ENCODE measurements at places on chromosomes 13 and 19.

GRCh38 chr19:48638831-48639381 is 1.7 kb upstream of the DBP start:
- no peak for DNase-seq

DNA sequence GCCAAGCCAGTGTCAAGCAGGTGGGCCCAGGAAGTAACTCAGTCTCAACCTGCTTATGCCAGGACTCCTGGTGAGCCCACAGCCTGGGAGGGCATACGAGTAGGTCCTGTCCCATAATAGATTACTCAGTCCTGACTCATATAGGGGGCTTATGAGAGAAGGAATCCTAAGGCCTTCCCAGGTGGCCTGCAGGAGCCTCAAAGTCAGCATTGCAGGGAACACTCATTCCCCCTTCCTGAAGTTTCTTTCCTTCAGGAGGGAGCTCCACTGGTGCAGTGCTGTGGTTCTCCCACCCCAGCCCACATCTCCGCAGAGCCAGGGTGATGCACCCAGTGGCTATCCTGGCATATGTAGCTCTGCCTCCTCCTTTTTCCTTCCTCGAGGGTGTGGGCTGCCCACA is 137.3 kb downstream of the ZIC5 start:
- no peak for DNase-seq

DNA sequence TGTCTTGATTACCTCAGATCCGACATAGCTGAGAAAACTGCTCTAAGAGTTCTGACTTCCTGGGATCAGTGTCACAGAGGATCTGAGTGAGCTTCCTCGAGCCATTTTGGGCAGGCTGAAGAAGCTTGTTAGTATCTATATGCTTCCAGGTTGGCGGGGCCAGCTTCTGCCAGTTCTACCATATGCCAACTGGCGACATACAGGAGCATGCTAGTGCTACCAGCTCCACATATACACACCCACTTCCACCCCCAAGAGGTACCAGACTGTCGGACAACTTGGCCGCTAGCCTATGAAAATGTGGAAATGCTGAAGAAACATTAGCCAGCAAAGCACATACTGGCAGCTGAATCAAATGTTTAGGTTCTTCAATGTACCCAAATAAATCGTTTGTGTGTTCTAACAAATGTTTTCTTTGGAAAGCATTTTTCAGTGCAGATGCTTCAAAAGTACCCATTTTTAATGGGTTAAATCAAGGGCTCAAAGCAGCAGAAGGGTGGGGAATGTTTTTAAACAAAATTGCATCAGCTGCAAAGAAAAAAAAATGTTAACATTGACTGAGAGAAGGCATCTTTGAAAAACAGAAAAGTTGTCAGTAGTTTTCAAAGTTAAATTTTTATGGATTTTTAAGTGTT is 163.7 kb downstream of the KLF12 start:
- no peak for DNase-seq

- DNase-seq = peak; percentile 35
Observed at GRCh38 chr19:15323496-15324235, 8.7 kb downstream of the BRD4 start.

DNA sequence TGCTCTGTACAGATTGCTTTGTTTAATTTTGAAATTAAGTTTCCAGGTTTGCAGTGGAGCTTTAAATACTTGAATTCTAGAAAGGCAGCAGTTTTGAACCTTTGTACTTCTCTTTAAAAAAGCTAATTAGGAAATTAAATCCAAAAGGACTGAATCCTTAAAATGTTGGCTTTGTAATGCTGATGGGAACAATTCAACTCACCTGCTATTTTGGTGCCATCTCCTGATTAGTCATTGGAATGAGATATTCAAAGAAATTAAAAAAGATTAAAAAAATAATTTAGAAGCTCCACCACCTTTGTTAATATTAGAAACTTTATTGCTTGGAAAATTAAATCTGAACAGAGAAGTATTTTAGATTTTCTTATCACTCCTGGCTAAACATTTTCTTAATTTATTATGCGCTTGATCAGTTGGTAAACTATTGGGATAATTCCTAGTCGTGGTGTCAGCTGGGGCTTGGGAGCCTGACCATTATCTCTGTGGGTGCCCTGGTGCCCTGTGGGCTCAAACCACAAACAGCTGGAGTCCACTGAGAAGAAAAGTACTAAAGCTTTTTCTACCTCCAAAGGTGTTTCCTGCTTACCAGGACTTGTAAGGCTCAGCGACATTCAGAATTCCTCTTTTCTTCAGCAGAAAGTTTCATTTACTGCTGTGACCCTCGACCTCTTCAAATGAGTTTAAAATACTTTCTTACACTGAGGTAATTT is 540.4 kb downstream of the DIAPH3 start:
- DNase-seq = no peak

- peak; percentile 44 for DNase-seq
Observed at GRCh38 chr13:81987159-81987558, 1646.2 kb upstream of the SPRY2 start.

GRCh38 chr13:36166046-36166445 is 34.9 kb upstream of the DCLK1 start:
- DNase-seq = no peak

DNA sequence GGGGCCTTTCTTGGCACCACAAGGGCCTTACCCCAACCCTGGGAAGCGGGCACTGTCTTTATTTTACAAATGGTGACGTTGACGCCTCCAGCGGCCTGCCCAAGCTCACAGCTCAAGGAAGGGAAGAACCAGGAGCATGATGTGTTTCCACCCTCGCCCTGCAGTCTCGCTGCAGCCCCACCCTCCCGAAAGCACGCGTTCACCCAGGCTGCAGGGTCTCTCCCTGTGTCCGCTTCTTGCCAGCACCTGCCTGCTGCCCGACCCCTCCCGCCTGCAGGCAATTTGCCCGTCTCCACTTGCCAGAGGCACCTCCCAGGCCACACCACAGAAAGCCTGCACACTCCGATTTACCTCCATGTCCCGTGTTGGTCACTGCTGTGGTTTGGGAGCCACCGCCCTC is 76.6 kb downstream of the SLC15A1 start:
- no peak for DNase-seq

GRCh38 chr19:56819166-56819565 is 21.4 kb downstream of the PEG3 start:
- no peak for DNase-seq

GRCh38 chr19:42442833-42443232 is at the start of gene CXCL17:
Gene CXCL17 (minus strand): TSS chr19:42442946. CDS start chr19:42442832, 114 bp downstream.
- DNase-seq = no peak
